ENCODE measurements at places on chromosomes 16 and 17.

DNA sequence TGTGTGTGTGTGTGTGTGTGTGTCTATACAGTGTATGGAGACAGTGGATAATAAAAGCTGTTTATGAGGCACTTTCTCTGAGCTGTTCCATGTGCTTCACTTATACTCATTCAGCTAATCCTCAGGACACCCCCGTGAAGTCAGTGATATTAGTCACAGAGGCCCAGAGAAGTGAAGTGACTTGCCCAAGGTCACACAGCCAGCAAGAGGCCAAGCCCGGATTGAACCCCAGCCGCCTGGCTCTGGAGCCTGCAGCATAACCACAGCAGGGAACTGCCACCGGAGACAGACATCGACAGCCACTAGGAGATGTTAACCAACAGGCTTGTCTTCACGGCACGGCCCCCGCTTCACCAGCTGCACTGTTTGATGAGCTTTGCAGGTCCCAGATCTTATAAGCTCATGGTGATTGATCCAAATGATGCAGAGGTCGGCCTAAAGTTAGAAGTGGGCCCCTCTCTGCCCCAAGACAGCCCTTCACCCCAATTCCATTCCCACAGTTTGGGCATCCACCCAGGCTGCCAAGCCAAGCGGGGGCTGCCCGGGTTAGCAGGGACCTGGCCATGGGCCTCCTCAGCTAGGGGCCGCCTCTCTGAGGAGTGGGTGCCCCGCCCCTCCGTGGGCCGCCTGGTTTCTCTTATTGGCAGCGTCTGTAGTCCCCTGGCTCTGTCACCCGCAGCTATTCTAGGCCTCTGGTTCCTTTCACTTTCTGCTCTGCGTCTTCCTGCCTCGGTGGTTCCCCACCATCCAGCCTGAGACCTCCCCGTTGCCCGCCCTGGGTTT, 30.9 kb downstream of the SOCS1 start:
- DNase-seq, result no peak

- DNase-seq, result no peak
Measured at GRCh38 chr16:27511657-27512448, 37.9 kb downstream of the GTF3C1 start.

- DNase-seq, result no peak
Measured at GRCh38 chr16:47449788-47450187, 11.1 kb downstream of the ITFG1 start.

DNA sequence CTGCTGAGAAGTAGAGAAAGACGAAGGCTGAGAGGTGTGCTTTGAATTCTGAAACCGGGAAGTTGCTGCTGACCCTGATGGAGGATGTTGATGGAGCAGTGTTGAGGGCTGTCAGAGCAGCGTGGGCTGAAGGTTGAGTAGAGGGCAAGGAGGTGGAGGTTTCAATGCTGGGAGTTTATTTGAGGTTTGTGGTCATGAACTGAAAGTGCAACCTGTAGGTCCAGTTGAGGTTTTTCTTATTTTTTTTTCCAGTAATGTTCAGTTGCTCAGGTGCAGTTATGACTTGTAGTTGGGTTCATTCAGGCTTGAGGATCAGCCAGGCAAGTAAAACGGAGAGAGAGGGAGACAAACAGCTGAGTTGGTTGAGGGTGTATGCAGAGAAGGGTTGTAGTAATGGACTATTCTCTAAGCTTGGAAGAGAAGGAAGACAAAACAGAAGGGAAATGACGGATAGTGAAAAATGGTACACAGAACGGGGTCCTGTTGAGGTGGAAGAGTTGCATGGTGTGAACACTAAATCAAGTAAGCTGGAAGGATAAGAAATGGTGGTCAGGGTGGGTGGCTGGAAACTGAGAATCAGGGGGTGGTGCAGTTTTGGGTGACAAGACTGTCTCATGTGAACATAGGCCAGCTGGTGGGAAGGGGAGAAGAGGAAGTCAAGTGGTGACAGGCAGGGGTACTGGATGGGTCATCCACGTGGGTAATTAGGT, 8.7 kb upstream of the UBE2G1 start:
- no peak for DNase-seq

DNA sequence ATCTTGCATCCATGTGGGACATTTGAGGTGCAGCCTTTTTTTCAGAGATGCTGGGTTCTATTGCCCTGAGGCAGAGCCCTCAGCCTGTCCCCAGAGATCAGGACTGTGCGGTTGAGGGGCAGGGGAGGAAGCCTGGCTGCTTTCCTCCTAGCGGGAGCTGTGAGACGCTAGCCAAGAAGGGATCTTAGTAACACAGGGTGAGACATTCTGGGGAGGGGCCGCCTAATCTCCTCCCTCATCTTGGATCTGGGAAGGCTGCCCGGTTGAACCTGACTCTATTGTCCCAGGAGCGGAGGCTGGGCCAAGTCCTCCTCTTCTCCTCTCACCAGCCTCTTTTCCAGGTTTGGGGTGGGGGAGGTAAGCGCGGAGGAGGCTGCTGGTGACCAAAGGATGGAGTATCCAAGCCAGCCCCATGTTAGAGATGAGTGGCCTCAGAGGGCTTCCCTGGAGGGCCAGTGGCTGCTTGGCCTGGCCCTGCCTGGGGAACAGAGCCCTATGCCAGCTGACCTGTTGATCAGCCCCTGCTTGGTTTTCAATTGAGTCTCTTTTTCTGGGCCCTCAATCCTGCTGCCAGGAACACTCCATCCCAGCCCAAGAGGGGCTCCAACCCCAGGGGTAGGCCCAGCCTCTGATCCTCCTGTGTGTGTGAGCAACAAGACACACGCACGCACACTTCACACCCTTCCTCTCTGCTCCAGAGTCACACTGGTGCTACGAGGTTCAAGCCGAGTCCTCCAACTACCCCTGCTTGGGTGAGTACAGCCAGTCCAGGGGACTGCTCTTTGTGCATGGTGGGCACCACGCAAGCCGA, 5.0 kb downstream of the CA4 start:
- no peak for DNase-seq

GRCh38 chr17:31379597-31380205, 11.8 kb upstream of the RAB11FIP4 start:
- no peak for DNase-seq

- DNase-seq, result no peak
Measured at GRCh38 chr17:48637323-48638260, 11.4 kb upstream of the HOXB9 start.

DNA sequence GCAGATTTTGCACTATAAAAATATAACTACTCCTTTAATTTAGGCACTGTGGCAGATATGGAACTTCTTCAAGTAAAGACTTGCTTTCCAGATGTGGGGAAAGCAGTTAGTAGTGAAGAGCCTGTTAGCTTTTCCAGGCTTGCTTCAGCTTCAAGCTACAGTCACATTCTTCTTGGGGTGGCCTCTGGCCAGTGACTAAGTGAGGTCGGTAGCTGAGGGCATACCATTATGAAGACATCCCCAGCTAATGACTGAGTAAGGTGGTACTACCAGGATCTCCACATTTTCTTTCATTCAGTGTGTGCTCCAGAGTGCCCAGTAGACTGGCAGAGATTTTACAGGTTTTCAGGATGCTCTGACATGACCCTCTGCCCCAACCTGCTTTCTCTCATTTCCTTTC, 167.1 kb upstream of the KIF2B start:
- DNase-seq, result no peak

DNA sequence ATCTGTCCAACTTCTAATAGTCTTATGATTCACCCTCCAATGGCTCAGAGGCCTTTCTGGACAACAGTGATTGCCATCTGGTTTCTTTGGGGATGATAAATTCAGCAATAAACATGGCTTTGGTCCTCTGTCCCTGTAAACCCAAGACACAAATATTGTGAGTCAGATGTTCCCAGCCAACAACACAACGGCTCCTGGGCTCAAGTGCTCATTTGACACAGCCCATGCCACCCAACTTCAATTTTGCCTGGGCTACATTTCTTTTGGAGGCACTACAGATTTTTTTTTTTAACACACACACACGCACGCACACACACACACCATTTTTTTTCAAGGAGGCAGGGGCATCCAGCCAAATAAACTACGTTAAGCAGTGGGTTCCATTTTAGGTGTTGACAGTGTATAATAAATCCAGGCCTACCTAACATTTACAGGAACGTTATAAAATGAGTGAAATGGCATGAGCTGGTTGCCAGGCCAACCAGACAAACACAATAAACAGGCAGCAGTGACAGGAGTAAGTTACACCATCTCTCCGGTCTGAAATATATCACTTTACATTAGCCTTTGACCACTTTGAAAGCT, 939.9 kb upstream of the SOX9 start:
- no peak for DNase-seq

DNA sequence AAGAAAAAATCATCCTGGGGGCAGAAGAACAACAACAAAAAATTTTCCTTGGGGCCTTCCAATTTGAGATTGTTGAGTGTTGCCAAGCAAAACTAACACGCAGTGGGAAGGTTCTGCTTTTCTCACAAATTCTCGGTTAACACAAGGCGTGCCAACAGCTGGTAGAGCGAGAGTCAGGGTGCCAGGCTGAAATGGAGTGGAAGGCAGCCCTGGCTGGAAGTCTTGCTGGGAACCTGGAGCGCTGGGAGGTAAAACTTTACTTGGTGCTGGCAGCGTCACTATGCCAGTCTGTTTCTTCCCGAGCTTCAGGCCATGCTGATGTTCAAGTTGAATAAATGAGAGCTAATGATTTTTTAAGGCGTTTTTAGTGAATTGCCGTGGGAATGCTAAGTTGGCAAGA, 189.4 kb downstream of the WWOX start:
- DNase-seq, result no peak

- DNase-seq, result no peak
Measured at GRCh38 chr16:62638324-62638911, 602.2 kb upstream of the CDH8 start.

GRCh38 chr16:11310997-11311561, 29.9 kb upstream of the PRM1 start:
- no peak for DNase-seq

- no peak for DNase-seq
Measured at GRCh38 chr17:50049636-50050035, 6.3 kb upstream of the ITGA3 start.

- no peak for DNase-seq
Measured at GRCh38 chr17:43400943-43401717, 2.3 kb downstream of the ARL4D start.

- no peak for DNase-seq
Measured at GRCh38 chr16:81421536-81421935, 23.1 kb upstream of the CMIP start.

- DNase-seq, result no peak
Measured at GRCh38 chr17:74950207-74950606, 14.5 kb downstream of the OTOP3 start.

GRCh38 chr17:75754378-75755204, 10.4 kb downstream of the GALK1 start:
- no peak for DNase-seq

- no peak for DNase-seq
Measured at GRCh38 chr17:28908640-28909167, 5.8 kb upstream of the DHRS13 start.

DNA sequence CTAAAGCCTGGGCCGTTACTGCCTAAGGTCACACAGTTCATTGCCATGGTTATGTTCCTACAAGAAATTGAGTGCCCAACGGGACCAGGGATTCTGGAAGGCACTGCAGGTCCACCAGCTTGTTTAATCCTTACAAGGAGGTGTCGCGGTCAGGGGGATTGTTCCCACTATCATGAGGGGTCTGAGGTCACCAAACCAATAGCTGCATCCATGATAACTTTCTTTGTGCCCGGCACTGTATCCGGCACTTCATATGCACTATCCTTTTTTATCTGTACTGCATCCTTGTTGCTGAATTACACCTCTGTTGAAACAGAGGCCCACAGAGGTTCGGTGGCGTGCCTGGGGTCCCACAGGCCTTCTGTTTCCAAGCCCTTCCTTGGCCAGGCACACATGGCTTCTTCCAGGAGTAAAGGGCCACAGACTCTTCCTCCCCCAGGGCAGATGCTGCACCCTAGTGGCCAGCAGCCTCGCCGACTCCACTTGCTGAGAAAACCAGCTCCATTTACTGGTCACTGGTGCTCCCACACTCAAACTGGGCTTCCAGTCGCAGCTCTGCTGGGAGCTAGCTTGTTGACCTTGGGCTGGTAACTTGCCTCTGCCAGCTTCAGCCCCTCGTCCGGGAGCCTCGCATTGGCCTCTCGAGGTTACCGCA, 82.0 kb upstream of the PLCG2 start:
- DNase-seq, result no peak

GRCh38 chr17:59160157-59161025, 4.8 kb downstream of the PRR11 start:
- no peak for DNase-seq

- DNase-seq, result no peak
Measured at GRCh38 chr16:80990577-80990976, 16.1 kb downstream of the CMC2 start.

Data from cortex of kidney (tissue), 1 donor.